GM10248 (cell line): ENCODE measurements at places on chromosomes 7 and 10.

DNA sequence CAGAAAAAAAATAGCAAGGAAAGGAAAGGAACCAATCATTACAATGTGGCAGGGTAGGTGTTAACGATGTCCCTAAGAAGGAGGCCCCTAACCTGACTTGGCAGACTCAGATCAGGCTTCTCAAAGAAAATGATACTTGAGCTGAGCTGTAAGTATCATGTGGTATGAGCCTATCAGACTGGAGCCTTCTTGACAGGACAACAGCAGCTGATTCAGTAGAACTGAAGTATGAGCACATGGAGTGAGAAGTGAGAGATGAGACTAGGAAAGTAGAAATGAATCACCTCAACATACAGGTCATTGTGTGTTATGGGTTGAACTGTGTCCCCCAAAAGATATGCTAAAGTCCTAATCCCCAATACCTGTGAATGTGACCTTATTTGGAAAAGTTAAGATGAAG, 66.3 kb downstream of the MTERF1 start:
- no peak for DNase-seq

DNA sequence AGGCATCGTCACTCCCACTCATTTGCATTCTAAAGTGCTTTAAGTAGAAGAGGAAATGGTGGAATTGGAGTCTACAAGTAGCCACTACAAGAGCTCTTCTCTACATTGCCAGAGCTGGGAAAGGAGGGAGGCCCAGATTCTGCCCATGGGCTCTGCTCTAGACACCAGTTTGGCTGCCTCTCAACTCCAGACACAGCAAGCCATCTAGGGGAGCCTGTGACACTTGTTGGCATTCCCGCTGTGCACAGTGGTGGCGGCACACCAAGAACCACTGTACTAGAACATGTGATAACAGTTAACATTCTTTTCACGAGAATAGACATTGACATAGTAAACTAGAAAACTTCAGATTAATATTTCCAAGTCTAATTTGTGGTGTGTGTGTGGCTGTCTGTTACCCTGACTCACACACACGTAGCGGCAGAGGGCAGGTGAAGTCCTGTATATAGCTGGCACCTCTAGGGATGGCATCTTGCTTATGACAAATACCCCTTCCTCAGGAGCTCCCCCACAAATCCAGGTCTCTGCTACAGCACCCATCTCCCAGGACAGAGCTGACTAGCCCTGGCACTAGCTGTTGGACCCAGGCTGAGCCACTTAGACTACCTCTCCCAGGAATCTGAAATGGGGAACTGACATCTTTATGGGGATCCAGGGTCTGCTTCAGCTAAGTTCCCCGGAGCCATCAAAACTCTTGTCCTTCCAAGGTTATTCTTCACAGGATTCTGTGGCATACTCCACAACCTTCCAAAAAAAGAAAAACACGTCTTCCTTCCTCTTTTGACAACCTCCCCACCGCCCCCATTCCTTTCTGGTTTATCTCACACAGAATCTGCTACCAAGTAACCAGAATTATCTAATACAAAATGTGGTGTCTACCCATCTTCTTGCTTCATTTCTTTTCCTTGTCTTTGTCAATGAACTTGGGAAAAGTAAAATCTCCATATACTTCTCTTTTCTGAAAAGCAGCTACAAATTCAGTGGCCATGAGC, 54.7 kb upstream of the MRLN start:
- no peak for DNase-seq

- no peak for DNase-seq
Observed at GRCh38 chr10:122404576-122404975, 30.1 kb downstream of the PLEKHA1 start.

DNA sequence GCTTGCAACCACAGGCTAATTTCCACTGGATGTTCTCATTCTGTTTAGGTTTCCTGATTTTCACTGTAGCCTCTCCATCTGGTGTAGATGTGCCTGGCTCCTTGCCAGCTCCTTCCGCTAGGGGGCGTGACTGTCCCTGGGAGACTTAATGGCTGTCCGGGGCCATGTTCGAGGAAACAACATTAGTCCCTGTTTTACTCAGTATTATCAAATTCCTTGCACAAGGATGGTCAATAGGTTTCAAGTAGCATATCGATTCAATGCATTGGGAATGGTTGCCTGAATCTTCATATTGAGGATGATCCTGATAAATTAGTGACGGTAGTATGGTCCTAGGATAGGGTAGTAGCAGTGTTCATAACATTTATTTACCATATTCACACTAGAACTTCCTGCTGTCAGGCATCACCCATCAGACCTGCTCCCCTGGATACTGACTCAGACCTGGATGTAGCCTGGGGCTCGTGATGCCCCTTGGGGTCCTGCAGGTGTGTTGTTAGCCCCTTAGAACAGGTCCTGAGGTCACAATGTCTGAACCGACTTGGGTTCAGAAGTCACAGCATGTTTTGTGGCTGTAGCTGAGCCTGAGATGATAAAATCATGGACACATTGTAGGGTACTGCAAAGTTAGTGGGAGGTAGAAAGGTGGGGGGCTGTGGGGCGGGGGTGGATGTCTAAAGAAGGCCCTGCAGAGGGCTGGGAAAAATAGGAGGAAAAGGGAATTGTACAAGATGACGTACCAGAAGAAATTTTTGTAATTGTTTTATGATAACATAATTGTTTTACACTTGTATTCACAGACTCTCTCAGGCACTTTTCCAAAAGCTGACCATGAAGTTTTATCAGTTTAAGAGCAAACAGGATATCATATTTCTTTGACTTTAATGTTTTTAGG, 8.9 kb upstream of the EXOC6 start:
- DNase-seq = peak; percentile 25

DNA sequence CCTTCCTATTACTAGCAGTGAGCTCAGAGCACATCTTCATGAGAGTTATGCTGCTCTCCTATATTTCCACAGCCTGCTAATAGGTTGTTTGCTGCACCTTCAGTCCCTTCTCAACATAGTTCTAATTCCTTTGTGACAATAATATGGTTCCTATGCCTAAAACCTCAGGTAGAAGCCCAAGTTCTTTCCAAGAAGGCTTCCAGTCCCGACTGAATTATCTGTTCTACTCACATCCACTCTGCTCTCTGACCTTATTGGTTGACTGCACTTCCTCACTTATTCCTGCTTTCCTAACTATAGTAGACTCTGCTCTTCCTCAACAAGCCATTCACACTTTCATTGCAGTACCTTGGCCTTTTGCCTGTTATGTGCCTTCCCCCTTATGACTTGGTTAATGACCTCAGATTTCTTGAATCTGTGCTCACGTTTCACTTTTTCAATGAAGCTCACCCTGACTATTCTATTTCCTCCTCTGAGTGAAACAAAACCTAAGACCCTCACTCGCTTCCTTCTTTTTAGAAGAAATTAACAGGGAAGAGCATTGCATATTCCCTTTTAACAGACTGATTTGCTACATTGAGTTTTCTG, 132.7 kb downstream of the MDFIC start:
- DNase-seq = no peak

GRCh38 chr7:80277434-80278427, 143.1 kb downstream of the GNAI1 start:
- DNase-seq = no peak

DNA sequence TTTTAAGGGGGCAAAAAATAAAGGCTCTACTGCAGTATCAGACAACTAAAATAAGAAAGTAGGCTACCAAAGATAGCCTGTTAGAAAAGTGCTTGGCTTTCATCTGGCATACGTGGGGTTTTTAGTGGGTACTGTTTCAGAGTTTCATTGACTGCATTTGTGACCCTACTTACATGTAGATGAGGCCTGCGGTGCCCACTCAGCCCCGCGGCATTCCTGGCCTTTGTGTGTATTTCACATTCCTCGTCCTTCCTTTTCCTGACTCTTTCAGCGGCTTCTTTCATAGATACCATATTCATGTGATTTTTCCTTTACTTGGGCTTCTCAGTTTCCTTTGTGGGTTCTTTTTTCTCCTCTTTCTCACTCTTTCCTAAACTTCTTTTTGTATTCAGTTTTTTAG, 50.7 kb downstream of the UBE3C start:
- DNase-seq = no peak

DNA sequence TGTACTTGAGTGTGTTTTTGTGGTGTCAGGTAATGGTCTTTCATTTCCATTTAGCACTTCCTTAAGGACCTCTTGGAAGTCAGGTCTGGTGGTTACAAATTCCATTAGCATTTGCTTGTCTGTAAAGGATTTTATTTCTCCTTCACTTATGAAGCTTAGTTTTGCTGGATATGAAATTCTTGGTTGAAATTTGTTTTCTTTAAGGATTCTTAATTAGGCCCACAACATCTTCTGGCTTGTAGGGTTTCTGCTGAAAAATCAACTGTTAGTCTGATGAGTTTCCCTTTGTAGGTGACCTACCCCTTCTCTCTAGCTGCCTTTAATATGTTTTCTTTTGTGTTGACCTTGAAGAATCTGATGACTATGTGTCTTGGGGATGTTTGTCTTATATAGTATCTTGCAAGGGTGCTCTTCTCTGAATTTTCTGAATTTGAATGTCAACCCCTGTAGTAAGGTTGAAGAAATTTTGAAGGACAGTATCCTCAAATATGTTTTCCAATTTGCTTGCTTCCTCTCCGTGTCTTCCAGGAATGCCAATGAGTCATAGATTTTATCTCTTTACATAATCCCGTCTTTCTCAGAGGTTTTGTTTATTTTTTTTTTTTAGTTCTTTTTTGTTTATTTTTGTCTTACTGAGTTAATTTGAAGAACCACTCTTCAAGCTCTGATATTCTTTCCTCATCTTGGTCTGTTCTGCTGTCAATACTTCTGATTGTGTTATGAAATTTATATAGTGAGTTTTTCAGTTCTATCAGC, 70.2 kb downstream of the SLC39A12 start:
- no peak for DNase-seq

DNA sequence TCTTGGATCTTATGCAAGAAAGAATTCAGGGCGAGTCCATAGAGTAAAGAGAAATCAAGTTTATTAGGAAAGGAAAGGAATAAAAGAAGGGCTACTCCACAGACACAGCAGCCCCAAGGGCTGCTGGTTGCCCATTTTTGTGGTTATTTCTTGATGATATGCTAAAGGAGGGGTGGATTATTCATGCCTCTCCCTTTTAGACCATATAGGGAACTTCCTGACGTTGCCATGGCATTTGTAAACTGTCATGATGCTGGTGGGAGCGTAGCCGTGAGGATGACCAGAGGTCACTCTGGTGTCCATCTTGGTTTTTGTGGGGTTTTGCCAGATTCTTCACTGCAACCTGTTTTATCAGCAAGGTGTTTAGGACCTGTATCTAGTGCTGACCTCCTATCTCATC, 115.4 kb upstream of the CARD11 start:
- DNase-seq = no peak

GRCh38 chr7:10268034-10268433, 705.6 kb upstream of the PHF14 start:
- no peak for DNase-seq

GRCh38 chr7:21454182-21454581, 26.3 kb downstream of the SP4 start:
- DNase-seq = no peak

GRCh38 chr10:95295031-95295755, 4.4 kb upstream of the PDLIM1 start:
- peak; percentile 86 for DNase-seq

DNA sequence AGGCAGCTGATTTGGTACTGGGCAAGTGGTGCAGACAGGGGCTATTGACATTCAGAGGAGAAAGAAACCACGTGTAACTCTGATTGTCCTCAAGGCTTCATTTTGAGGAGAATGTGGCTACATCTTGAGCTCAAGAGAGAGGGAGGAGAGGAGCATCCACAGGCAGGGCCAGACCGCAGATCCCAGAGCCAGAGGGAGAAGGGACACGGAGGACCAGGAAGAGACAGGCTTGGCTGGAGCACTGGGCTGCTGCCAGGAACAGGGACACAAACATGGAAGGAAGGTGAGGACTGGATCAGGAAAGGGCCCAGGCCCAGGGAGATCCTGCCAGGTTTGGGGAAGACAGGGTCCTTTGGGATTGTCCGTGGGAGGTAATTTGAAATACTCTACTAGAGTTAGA, 158.3 kb downstream of the GPAM start:
- DNase-seq = no peak

- no peak for DNase-seq
Observed at GRCh38 chr7:2523941-2524807, 4.6 kb downstream of the LFNG start.
